Stimulated activated CD8-positive, alpha-beta memory T cell treated with anti-CD3 and anti-CD28 coated beads, Interleukin-4, amount 100 ng/mL, for 4 hours (primary cell): ENCODE measurements at places on chromosomes 5 and 9.

DNA sequence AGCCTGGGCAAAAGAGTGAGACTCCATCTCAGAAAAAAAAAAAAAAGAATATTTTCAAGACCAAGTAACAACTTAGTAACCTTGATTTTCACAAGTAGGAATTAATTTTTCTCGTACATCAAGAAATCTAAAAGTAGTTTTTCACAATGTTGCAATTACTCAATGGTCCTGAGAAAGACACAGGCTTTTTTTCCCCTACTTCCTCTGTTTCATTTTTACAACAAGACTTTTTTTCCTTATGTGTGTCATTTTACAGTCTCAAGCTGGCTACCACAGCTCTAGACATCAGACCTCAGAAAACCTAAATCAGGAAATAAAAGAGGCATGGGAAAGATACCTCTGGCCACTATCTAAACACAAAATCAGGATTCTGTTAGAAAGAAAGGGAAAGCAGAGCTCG lies 45.9 kb downstream of the WDR36 start:
- DNase-seq, result no peak

GRCh38 chr5:131550606-131551005 lies 84.4 kb downstream of the RAPGEF6 start:
- DNase-seq, result no peak

- no peak for DNase-seq
Observed at GRCh38 chr9:78542491-78543181, 245.7 kb downstream of the PSAT1 start.

DNA sequence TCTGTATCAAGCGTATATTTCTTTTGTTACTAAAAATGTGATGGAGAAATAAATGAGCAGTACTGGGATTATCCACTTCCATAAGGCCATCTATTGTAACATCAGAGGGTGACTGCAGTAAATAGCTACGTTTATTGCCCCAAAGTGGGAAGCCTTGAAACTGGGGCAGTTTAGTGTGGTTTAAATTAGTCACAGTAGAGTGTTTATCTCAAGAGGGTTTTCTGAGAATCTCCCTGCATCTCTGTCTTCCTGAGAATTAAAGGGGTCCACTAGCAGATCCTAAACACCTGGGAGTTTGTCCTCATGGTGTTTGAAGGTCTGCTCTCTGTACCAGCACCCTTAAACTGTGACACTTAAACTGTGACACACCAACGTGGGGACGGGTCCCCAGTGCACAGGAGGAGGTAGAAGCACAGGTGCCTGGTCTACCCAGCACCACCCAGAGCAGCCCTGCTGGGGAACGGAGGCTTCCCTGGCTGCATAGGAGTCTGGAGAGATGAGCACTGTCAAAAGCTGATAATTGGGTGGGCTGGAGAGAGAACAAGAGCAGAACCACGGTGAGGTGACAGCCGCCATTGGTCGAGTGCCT lies 25.2 kb downstream of the PRRC2B start:
- no peak for DNase-seq

DNA sequence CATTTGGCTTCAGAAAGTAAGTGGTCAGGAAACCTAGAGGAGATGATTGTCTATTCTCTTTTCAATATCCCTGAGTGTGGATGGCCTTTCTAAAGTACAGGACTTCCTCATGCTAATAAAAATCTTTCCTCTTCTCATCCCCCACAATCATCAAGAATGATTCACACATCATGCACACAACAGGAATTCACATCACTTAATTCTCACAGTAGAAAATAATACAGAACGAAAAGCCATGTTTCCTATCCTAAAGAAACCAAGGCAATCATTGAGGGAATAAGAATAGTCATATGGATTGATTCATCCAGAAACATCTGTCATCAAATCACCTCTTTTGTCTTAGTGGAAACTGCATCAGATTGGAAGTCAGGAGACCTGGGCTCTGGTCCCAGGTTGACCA lies 203.1 kb upstream of the PIK3R1 start:
- DNase-seq, result no peak

GRCh38 chr5:147557876-147558745 lies 48.2 kb upstream of the DPYSL3 start:
- no peak for DNase-seq

- no peak for DNase-seq
Observed at GRCh38 chr9:114274217-114274616, 48.7 kb upstream of the ORM1 start.

DNA sequence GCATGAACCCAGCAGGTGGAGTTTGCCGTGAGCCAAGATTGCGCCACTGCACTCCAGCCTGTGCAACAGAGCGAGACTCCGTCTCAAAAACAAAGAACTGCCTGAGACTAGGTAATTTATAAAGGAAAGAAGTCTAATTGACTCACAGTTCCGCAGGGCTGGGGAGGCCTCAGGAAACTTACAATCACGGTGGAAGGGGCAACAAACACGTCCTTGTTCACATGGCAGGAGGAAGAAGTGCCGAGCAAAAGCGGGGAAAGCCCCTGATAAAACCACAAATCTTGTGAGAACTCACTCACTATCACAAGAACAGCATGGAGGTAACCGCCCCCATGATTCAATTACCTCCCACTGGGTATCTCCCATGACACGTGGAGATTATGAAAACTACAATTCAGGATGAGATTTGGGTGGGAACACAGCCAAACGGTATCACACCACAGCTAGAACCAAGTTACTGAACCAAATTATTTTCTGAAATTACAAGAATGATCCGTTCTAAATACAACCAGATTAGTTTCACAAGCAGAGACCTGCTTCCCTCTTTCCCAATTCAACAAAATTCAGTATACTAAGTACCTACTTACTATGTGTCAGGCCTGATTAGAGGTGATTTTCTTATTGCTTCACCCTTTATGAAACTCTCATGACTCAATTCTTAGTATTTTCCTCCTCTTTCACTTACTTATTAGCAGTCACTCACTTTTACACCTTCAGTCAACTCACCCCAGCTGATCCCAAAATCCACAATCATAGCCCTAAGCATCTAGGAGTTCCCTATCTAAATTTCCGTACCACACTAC lies 8.4 kb downstream of the UBTD2 start:
- peak; percentile 26 for DNase-seq

GRCh38 chr9:95509851-95510708 lies 6.7 kb downstream of the PTCH1 start:
- no peak for DNase-seq

DNA sequence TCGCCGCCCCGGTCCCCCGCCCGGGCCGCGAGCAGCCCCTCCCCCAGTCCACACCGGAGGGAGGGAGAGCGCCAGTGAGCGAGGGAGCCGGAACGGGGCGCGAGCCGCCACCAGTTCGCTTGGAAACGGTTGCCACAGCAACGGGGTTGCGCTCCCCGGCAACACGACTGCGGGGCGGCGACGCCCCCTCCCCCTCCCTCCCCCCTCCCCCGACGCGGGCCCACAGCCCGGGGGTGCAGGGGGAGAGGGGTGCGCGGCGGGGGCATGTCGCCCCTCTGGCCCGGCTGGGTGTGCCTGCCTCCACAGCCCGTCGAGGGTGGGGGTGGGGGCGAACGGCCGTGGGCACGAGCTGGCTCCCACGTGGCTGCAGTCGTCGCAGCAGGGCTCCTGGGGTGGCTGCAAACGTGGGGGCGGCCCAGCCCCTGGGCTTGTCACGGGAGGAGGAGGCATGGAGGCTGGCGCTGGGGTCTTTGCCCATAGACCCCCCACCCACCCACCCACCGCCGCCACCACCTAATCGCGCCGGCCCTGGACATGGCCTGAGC lies 524 bp downstream of the PRR7 start:
- no peak for DNase-seq

- DNase-seq, result no peak
Observed at GRCh38 chr5:80437326-80437725, 29.5 kb downstream of the ZFYVE16 start.

- no peak for DNase-seq
Observed at GRCh38 chr5:115209279-115209678, 39.6 kb upstream of the TRIM36 start.

DNA sequence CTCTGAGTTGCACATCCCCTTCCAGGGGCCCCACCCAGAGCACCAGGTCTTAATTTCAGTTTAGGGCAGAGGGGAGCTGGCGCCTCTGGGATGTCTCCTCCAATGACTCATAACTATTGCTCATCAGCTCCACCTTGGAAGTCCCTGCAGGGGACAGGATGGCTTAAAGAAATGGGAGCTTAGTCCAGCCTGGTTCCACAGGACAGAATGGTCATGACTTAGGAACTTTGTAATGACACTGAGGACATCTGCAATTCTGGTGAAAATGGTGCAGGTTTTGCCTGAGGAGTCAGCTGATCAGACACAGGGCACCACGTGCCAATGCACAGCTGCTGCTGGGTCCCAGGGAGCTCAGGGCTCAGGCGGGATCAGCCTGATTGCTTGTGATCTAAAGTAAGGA lies 16.4 kb upstream of the PPP1R26 start:
- no peak for DNase-seq

- DNase-seq, result no peak
Observed at GRCh38 chr9:112599732-112600131, 113.1 kb downstream of the KIAA1958 start.

DNA sequence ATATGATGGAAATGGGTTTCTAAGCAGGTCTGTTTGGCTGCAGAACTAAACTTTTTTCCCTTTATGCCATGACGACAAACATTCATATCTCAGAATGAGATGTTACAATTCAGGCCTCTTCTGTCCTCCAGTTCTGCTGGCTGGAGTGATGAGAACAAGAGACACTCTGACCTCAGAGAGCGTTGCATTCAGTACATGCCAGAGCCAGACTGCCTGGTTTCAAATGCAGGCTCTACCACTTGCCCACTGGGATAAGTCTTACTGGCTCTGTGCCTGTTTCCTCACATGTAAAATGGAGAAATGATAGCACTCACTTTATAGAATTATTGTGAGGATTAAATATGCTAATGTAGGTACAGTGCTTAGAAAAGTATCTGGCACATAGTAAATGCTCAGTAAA lies 24.8 kb upstream of the TOMM5 start:
- no peak for DNase-seq

- no peak for DNase-seq
Observed at GRCh38 chr5:72505016-72505415, 2.2 kb downstream of the ZNF366 start.

DNA sequence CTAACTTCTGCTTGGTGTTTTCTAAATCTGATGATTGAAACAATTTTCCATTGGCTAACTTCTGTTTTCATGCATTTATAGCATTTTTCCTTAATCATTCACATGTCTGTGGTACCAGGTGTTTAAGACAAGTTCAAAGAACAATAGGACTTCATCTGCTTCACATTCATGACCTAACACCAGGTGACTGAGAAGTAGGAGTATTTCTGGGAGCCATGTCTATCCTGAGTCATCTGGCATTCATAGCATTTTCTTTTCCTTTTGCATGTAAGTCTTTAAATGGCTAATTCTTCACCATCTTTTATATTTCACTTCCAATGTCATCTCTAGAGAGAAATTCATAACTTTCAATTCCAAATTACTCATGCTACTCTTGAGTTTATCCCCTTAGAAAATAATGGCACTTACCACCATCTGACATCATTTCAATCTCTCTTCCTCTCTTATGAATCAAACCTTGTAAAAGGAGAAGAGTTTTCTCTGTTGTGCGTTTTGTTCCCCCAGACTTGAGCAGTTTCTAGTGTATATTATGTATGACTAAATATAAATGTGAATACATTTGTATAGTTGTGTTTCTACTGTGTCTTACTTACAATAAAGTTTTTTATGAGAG lies 1196.1 kb upstream of the CDH9 start:
- DNase-seq, result no peak

- no peak for DNase-seq
Observed at GRCh38 chr9:134054891-134055811, 12.7 kb downstream of the BRD3 start.

DNA sequence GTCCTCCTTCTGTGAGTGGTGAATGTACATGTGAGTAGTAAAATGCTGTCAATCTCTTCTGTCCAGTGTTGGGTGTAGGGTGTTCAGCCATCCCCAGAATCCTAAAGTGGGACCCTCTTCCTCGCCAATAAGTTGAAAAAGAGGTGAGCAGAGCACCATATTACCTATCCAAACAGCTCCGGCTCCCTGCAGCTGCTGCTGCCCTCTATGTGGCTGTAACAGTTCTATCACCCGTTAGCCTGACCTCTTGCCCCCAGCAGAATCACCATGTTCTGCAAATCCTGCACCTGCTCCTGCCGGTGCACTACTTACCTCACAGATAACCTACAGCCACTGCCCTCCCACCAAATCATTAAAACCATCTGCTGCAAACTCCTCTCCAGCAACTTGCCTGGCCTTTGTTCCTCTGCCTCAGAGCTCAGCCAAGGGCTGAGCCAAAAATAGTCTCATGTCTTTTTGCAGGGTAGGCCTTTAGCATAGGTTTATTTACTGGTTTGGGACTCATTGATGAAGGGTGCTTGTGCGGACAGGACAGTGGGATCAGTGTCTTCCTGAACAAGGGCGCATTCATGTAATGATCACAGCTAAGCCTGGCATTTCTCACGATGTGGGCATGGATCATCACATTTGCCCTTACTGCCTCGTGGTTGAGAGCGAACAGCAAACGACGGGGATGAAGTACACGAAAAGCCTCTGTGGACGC lies 49.6 kb upstream of the CCL21 start:
- no peak for DNase-seq

GRCh38 chr5:36733183-36733582 lies 126.8 kb downstream of the SLC1A3 start:
- no peak for DNase-seq

- DNase-seq, result no peak
Observed at GRCh38 chr5:57225553-57225952, 51.7 kb downstream of the GPBP1 start.

DNA sequence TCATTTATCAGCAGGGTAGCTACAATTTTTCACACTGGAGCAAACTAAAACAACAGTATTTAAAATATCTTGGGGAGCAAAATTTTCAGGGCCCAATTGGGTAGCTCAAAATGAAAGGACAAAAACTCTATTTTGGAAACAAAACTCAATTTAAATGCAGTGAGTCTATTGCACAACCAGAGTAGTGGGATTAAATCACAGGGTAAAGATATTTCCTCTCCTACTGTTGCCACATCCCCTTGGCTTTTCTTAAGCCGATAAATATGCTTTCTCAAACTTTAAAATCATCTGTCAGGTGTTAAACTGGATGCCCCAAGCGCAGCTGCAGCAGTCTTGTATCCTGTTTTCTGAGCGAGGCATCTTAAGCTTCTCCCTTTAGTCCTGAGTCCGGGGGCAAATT lies 1474.3 kb upstream of the CDH9 start:
- DNase-seq, result no peak

- no peak for DNase-seq
Observed at GRCh38 chr9:12162181-12162815, 530.9 kb upstream of the TYRP1 start.

- DNase-seq, result no peak
Observed at GRCh38 chr5:138369706-138370105, 17.2 kb downstream of the KDM3B start.
